Neural progenitor cell (in vitro differentiated cells): ENCODE measurements at places on chromosomes 1 and 21. TPM values are rescaled to one million over a fixed set of nuclear protein-coding genes. Genes with fewer than 3 reads are reported as not detected.

Gene SLC25A24
- total RNA-seq = 47.9 and 72.2 TPM in 2 replicates

Gene VCAM1
- 0.34 and 2.1 TPM in 2 replicates for total RNA-seq

Gene KCNK1
- total RNA-seq = 0.11 and 0.31 TPM in 2 replicates

Gene RUNX1
- 0.09 and 0.19 TPM in 2 replicates for total RNA-seq

Gene LAMC2
- 0.36 and 0.46 TPM in 2 replicates for total RNA-seq

Gene TACSTD2
- 0.28 TPM in 1 of 2 replicates, not detected in the other for total RNA-seq

Gene LEPROT
- total RNA-seq = 44.3 and 49.2 TPM in 2 replicates

Gene RIIAD1
- total RNA-seq = not detected in 2 replicates

Gene C2CD4D
- 0.12 TPM in 1 of 2 replicates, not detected in the other for total RNA-seq

Gene TNFSF4
- total RNA-seq = 1.2 and 2.1 TPM in 2 replicates

Gene NOS1AP
- 2.4 and 5.9 TPM in 2 replicates for total RNA-seq

Gene VHLL
- 0.34 TPM in 1 of 2 replicates, not detected in the other for total RNA-seq

Gene NPR1
- total RNA-seq = 0.19 and 0.84 TPM in 2 replicates

Gene MEAF6
- total RNA-seq = 83.4 and 127 TPM in 2 replicates

Gene OR2G6
- not detected in 2 replicates for total RNA-seq

Gene IGSF9
- 3.3 and 9.1 TPM in 2 replicates for total RNA-seq

Gene AZIN2
- total RNA-seq = 1.3 and 5.8 TPM in 2 replicates

Gene OLIG2
- total RNA-seq = 0.15 TPM in 1 of 2 replicates, not detected in the other

Gene LCE1B
- not detected in 2 replicates for total RNA-seq
